BJ (cell line): ENCODE measurements at places on chromosomes 6 and 20. TPM values are rescaled to one million over a fixed set of nuclear protein-coding genes. Genes with fewer than 3 reads are reported as not detected.

The RHAG gene
- polyA plus RNA-seq = not detected in 2 replicates

DNA sequence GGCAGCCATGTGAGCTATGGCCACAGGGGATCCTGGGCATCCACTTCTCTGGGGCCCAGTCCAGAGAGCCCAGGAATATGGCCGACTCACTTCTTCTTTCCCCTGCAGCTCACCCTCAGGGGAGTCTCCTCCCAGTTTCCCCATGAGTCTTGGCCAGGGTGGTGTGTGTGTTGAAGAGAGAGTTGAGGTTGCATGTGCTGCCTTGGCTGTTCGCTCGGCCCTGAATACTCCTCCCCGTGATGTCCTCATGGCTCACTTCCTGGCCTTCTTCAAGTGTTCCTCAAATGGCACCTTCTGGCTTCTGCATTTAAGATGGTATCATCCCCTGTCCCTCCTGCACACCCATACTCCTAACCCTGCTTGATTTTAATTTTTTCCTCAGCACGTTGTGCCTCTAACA is 3.2 kb upstream of the TREML1 start:
- DNase-seq = no peak

The WFDC5 gene
- not detected in 2 replicates for polyA plus RNA-seq

The SCGN gene
- not detected in 2 replicates for polyA plus RNA-seq

DNA sequence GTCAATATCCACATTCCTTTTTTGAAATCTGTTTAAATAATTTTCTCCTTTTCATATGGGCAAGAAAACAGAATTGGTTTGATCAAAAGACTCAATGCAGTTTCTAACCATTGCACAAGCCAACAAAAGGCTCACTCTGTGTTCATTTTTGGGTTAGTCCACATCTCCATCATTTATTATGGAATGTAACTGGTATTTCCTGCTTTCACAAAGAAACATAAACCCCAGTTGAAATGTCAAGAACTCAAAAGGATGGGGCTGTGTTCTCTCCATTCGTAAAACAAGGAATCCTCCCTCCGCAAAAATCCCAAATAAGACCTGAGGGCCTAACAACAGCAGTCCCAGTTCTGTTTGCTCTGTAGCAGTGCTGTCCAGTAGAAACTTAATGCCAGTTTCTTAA is 420.9 kb downstream of the GJA1 start:
- DNase-seq = peak; percentile 65

- DNase-seq = no peak
Observed at GRCh38 chr6:20870493-20870892, 336.2 kb downstream of the CDKAL1 start.

The C6orf15 gene
- not detected in 2 replicates for polyA plus RNA-seq

DNA sequence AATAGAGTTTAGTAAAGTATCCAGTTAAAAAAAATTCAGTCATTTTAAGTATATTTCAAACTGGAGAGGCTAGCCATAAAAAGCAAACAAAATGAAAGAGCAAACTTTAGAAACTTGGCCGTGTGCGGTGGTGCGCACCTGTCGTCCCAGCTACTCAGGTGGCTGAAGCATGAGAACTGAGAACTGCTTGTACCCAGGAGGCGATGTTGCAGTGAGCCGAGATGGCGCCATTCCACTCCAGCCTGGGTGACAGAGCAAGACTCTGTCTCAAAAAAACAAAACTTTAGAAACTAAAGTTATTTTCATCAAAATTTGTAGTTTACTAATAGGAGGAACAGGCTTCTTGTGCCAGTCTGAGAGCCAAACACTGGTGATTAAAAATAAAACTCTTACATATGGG is 100.2 kb upstream of the POPDC3 start:
- DNase-seq = no peak

The C6orf58 gene
- polyA plus RNA-seq = 0.06 TPM in 1 of 2 replicates, not detected in the other

DNA sequence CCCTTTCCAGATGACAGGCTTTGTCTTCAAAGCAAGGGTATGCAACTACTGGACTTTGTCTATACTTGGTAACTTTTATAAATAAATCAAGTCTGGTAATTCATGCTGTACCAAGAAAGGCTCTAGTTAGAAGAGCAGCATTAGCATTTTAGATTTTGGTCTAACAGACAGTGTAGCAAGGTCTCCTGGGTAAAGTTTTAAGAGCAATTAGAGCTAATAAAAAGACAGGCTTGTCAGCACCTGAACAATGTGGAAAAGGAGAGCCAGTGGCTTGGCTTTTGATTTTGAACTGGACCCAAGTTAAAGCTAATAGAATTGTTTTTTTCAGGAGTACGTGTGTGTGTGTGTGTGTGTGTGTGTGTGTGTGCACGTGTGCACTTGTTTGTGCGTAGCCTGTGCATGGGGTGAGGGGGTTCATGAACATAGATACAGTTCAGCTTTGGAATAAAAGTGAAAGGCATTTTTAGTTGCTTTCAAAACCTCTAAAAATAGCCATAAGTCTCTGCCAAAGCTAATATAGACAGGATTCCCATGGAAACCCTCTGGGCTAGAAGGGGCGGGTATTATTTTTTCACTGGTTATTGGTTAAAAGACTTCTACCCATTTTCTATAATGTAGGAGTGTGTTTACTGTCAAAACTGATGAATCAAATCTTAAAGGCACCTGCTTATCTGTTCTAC is 138.4 kb downstream of the KCNQ5 start:
- DNase-seq = no peak

The HSPA1L gene
- 0.90 and 0.99 TPM in 2 replicates for polyA plus RNA-seq

GRCh38 chr20:32888636-32889035 is 29.9 kb downstream of the EFCAB8 start:
- DNase-seq = no peak

The MUC21 gene
- polyA plus RNA-seq = not detected in 2 replicates

GRCh38 chr6:10558565-10558964 is 37.4 kb downstream of the GCNT2 start:
- no peak for DNase-seq

The GJA1 gene
- 175 and 306 TPM in 2 replicates for polyA plus RNA-seq

GRCh38 chr6:101926149-101926925 is 532.8 kb downstream of the GRIK2 start:
- DNase-seq = peak; percentile 59

DNA sequence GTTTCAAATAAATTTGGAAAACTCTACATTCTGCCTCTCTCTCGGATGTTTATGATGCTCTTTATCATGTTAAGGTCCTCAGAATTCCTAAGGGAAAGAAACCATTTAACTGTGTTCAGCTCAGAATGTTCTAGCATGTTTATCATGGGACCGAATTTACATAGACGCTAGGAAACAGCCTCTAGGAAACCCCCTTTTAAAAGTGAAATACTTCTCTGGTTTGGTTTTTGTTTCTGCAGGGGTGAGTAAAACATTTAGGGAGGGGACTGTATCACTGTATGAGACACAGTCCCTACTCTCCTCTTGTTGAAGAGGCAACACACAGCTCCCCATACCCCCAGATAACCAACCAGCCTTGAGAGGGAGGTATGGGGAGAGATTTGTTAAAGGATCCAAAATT is 267.6 kb upstream of the SUPT3H start:
- no peak for DNase-seq

The DDX39B gene
- 412 and 584 TPM in 2 replicates for polyA plus RNA-seq

GRCh38 chr20:53262365-53262764 is 290.2 kb downstream of the TSHZ2 start:
- no peak for DNase-seq

The STMND1 gene
- 0.05 and 0.16 TPM in 2 replicates for polyA plus RNA-seq

The KIAA1755 gene
- 5.3 and 9.7 TPM in 2 replicates for polyA plus RNA-seq

DNA sequence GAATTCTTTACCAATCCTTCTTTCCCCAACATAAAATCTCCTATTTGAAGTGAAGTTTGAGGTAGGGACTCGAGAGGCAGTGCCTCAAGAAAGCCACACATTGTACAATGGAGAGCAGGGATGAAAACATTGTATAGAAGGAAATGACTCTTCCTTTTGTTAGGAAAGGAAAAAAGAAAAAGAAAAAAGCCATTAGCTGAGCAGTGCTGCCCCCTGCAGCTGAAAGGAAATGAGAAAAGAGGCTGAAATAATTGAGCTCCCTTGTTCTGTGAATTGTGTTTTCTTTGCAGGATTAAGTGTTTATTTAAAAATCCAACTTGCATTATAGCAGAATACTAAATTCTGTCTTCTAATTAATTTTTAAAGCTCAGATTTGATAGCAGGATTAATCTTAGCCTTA is 162.9 kb upstream of the SASH1 start:
- DNase-seq = no peak

The PROKR2 gene
- not detected in 2 replicates for polyA plus RNA-seq

DNA sequence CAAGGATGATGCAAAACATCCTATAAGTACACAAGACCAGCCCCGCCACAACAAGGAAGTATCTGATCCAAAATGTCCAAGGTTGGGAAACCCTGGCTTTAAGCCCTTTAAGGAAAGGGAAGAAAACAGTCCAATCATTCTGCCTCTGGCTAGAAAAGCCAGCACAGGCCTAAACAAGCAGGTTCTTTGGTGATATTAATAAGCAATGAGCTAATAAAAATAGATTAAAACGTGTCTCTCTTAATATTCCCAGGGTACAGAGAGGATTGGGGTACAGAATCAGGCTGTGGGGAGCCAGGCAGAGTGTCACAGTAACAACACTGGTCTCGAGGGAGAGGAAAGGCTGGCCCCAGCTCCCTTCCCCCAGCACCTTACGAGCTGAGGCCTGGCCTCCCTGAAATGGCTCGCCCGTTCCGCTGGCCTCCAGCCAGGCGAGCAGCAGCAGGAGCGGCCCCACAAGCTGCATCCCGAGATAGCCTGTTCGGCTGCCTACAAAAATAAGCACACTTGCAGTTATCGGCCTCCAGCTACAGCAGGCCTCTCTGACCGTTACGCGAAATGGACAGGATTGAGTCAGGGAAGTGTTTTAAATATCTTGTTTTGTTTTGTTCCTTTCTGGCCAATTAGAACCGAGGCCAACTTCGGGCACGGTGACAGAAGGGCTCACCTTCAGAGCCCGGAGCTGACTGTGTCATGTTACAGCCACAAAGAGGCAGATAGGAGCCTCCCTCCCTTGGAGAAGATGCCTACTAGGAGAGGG is 4.0 kb upstream of the ZMYND8 start:
- peak; percentile 62 for DNase-seq

DNA sequence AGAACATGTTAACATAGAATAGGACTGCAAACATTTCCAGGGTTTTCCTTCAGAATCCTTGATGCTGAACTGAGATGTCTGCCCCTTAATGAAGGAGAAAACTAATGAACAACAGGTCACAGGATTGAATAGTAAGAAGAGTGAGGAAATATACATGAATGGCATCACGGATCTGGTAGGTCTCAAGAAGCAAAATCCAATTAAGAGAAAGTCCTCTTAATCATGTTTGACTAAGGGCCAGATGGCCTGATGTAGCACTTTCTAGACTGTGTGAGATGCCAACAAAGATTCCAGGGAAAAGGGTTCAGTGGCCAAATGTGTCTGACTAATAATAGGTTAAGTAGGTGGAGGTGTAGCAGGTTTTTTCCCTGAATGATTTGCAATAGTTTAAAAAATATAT is 13.7 kb upstream of the SHPRH start:
- no peak for DNase-seq

GRCh38 chr6:3561725-3562124 is 104.9 kb upstream of the SLC22A23 start:
- no peak for DNase-seq

DNA sequence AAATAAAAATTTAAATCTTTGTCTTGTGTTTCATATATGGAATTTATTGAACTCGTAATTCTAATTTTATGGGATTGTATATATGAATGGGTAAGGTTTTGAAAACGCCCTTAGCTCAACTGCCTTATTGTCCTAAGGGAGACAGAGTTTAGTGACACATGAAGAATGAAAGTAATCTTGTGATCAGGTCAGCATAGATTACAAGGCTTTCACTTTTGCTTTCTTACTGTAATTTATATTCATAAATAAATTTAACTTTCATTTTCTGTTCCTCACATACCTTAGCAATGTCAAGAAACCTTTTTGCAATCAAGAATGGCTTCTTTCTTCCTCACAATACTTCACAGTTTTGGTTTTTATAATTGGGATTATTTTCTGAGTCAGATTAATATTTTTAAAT is 14.4 kb downstream of the KPNA5 start:
- no peak for DNase-seq

The GDAP1L1 gene
- polyA plus RNA-seq = not detected in 2 replicates

The ESF1 gene
- polyA plus RNA-seq = 0.76 and 2.8 TPM in 2 replicates

- no peak for DNase-seq
Observed at GRCh38 chr6:139695361-139695760, 320.9 kb upstream of the CITED2 start.

GRCh38 chr20:32930181-32930580 is 71.5 kb downstream of the EFCAB8 start:
- DNase-seq = no peak

- no peak for DNase-seq
Observed at GRCh38 chr6:42199106-42199981, 4.6 kb upstream of the GUCA1B start.

DNA sequence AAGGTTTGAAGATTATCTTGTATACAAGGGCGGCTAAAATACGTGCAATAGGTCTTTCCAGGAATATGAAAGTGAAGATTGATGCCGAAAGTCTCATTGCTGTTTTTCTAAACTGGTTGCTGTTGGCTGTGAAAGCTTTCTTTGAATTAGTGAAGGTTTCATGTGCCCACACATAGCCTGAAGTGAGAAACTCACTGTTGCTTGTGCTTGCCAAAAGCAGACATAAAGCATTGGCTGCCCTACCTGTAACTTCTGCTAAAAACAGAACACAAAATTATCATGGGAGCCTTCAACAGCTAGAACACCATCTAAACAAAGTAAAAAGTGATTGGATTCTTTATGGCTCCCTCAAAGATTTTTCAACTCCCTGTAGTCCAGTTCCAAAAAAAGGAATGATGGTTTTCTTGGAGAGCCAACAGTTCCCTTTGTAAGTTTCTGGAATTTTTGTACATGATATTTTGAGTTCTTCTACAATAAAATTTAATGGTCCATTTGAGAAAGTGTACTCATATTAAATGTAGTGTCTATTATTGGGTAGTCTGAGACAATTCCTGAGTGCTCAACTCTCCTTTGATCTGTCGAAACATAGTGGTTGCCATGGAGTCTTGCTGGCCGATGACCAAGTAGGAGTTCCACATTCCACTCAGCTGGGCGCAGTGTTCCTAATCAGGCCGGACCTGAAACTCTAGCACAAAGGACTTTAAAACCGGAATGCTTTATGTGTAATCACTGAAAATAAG is 68.5 kb downstream of the PLEKHG1 start:
- peak; percentile 48 for DNase-seq

- no peak for DNase-seq
Observed at GRCh38 chr6:129136751-129137150, 253.8 kb downstream of the LAMA2 start.

DNA sequence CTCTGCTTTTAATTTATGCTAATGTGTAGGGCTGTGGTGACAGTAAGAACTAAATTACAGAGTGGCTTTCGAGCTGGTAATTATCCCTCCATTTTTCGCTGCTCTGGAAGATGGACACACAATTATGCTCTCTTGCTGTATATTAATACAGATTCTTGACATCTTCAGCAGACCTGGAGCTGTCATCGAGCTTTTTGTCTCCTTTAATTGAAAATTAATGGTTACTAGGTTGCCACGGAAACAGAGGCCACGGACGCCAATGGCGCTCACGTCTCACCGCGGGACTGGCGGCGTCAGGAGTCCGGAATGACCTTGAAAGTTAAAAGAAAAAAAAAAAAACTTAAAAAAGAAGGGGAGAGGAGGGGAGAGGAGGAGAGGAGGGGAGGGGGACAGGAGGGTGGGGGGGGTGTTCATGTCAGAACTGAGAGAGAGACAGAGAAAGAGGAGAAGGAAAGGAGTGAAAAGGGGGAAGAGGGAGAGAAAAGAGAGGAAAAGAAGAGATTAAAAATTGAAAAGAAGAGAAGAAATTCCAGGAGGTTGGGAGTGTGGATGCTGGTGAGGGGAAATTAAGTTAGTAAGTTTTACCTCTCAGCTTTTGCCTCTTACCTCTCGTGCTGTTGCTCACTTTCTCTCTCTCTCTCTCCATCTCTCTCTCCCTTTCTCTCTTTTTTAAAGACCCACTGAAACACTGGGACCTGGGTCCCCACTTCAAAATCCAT is 22.1 kb upstream of the FOXP4 start:
- no peak for DNase-seq
